Islet precursor cell (in vitro differentiated cells): ENCODE measurements at places on chromosomes 5 and 9.
A peak's percentile ranks its signal among the peaks of the same experiment; 100 is the strongest.

- peak; percentile 82 for DNase-seq
Observed at GRCh38 chr5:150107909-150108447, 21.6 kb upstream of the CSF1R start.

- no peak for DNase-seq
Observed at GRCh38 chr9:123834889-123835562, 94.9 kb downstream of the DENND1A start.

- peak; percentile 65 for DNase-seq
Observed at GRCh38 chr5:32501071-32502002, 56.8 kb upstream of the ZFR start.

DNA sequence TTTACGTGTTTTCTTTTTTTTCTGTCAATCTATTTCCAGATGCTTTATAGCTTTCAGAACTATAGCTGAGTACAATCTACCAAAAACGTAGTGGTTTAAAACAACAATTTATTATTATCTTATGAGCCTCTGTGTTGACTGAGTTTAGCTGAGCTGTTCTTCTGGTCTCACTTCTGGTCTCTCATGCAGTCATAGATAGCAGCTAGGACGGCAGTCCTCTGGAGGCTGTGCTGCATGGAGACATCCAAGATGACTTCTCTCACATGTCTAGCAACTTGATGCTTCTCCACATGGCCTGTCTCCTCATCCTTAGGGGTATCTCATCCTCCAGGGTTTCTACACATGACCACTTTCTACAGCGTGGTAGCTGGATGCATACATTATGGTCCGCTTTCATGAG lies 22.0 kb upstream of the RAD23B start:
- DNase-seq: no peak

GRCh38 chr5:158813275-158813674 lies 286.4 kb downstream of the EBF1 start:
- DNase-seq: no peak

- DNase-seq: no peak
Observed at GRCh38 chr9:30120666-30121065, 2263.8 kb upstream of the ACO1 start.

GRCh38 chr9:123350590-123351310 lies 5.2 kb upstream of the CRB2 start:
- no peak for DNase-seq

DNA sequence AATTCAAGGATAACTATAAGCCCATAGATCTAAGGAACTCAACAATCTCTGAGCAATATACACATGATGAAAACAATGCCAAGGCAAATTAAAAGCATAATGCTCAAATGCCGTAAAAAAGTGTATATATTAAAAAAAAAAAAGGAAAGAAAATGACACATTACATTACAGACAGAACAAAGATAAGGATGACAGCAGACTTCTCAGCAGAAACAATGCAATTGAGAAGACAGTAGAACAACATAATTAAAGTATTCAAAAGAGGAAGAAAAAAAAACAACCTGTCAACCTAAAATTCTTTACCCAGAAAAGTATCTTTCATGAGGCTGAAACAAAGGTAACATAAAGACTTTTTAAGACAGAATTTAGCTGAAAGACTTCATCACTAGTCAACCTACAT lies 591.7 kb downstream of the ZNF608 start:
- DNase-seq: no peak

- DNase-seq: no peak
Observed at GRCh38 chr5:132253008-132253441, 4.5 kb upstream of the PDLIM4 start.
